ENCODE measurements at places on chromosomes 6 and 20. TPM values are rescaled to one million over a fixed set of nuclear protein-coding genes. Genes with fewer than 3 reads are reported as not detected.

The RNF217 gene
- 12.8 TPM for total RNA-seq

GRCh38 chr6:12545619-12546409, 170.8 kb upstream of the PHACTR1 start:
- DNase-seq: peak; percentile 71

DNA sequence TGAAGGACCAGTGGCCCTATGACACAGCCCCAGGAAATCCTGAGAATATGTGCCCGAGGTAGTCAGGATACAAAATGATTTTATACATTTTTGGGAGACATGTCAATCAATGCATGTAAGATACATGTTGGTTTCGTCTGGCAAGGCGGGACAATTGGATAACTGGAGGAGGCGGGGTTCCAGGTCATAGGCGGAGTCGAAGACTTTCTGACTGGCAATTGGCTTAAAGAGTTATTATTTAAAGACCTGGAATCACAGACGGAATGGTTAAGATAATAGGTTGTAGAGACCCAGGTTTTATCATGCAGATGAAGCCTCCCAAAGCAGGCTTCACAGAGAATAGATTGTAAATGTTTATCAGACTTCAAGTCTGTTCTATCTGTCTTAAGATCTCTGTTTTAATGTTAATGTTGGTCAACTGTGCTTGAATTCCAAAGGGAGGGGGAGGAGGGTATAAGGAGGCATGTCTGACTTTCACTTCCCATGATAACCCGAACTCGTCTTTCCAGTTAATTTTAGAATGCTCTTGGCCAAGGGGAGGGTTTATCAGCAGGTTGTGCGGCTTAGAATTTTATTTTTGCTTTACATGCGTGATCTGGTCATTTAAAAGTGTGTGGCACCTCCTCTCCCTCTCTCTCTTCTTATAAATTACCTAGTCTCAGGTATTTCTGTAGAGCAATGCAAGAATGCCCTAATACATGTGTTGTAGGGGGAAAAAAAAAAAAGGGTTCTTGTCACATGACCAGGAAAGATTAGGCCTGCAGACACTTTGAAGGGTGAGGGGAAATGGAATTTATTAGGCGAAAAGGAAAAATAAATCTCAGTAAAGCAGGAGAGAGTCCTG, 230.7 kb downstream of the NFATC2 start:
- no peak for DNase-seq

GRCh38 chr20:31693987-31694661, 28.5 kb downstream of the BCL2L1 start:
- DNase-seq: no peak

- DNase-seq: no peak
Measured at GRCh38 chr6:111423960-111424846, 58.8 kb downstream of the REV3L start.

DNA sequence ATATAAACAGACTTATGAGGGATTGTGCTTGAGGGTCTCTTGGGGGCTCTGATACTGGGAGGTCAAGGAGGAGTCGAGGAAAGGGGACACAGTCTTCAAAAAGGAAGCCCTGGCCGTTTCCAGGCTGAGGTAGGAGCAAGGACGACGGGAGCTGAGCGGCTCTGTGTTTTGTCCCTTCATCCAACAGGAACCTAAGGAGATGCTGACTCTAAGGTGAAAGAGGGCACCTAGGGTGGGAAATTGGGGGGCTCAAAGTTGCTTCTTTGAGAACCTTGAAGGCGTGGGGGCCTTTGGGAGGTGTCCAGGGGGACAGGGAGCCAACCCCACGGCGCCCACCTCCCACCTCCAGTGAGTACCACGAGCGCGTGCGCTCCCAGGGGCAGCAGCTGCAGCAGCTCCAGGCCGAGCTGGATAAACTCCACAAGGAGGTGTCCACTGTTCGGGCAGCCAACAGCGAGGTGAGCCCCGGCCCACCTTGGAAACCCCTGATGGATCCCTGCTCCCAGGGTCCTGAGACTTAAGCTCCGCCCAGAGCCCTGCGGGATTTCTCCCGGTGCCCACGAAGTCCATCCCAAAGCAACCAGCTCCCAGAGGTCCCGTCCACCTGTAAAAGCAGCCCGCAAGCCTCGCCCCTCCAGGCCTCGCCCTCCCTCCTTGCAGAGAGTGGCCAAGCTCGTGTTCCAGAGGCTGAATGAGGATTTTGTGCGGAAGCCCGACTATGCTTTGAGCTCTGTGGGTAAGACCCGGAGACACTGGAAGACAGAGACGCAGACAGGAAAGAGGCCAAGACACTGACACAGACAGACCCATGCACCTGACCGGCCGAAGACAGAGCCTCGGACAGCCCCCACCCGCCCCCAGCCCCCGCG, 2.9 kb downstream of the SPAG4 start:
- peak; percentile 40 for DNase-seq

DNA sequence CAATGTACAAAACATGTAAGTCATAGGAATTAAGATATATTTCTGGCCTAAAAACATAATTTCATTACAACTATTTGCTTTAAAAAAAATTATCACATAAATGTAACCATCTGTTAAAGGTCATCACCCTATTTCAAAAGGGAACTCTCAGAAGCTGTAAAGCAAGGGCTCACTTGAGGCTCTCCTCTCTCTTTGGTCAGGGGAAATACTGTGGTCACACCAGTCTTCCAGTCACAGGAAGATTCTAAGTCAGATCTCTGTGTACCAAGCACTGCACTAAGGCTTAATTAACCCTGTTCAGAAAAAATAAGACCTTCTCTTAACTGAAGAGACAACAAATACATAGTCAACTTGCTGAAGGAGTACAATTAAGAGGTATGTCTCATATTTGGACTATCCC, 75.6 kb downstream of the MMS22L start:
- DNase-seq: no peak

GRCh38 chr6:27507041-27507956, 34.4 kb upstream of the ZNF184 start:
- DNase-seq: no peak

DNA sequence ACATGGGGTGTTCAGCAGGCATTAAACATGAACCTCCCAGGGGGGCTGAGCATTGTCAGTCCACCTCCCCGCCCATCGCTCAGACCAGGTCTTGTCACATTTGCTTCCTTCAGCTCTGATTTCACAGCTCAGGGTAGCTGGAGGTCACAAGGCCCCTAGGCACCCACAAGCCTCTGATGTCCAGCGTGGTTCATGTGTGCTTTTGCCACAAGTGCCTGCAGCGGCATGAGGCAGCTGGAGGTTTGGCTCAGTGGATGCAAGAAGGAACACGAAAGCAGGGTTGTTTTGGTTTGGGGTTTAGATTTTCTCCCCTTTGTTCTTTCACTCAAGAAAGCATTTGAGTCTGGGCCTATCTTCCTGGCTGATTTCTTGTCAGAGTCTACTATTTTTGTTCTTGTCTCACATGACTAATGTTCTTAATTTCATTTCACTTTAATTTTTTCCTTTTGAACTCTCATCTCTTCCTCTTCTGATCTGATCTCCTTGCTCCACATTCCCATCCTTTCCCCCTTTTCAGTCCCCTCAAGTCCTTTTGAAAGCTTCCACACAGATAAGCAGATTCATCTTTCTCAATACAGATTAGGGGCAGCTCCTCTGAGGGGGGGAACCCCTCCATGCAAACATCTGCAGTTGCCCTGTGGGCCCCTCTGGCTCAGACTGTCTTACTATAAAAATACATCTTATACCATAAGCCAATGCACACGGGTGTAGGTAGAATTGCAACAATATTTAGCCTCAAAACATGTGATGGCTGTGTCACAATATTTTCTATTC, 68.1 kb upstream of the CEP85L start:
- DNase-seq: no peak

- DNase-seq: no peak
Measured at GRCh38 chr6:250676-251075, 41.6 kb upstream of the DUSP22 start.

DNA sequence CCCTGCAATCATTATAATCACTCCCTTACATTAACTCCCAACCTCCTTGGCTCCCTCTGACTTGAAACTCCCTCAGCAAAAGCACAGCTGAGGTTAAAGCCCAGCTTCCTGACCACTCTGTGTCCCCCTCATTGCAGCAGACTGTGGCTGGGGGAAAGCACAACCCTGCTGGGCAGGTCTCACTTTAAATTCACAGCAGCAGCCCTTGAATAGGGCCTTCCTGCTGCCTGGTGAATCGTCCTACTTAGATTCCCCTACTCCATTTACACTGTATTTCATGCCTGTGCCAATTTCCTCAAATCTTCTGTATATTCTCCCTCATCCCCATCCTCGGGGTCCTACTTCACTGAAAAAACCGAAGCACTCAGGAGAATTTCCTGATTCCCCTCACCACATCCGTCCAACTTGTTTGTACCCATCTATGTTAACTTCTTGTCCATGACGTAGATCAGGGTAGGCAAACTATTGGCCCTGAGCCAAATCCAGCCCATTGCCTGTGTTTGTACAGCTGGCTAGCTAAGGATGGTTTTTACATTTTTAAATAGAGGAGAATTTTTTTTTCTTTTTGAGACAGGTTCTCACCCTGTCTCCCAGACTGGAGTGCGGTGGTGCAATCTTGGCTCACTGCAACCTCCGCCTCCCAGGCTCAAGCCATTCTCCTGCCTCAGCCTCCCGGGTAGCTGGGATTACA, 31.5 kb upstream of the GCM1 start:
- DNase-seq: no peak

DNA sequence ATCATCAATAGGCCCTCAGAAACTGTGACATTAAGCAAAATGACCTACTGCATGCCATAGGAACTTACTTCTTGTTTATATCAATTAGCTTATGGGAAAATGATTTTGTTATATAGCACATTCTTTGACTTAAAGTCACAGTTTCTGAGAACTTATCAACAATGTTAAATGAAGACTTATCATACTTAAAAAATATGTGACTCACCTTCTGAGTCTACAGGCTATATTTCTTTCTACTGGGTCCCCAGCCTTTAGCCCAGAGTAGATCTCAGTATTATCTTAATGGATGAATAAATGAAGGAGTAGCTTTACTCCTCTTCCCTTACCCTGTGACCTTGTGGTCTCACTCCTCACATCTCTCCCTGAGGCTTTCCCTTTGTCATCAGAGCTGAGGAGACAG, 180.2 kb downstream of the MAFB start:
- DNase-seq: no peak

DNA sequence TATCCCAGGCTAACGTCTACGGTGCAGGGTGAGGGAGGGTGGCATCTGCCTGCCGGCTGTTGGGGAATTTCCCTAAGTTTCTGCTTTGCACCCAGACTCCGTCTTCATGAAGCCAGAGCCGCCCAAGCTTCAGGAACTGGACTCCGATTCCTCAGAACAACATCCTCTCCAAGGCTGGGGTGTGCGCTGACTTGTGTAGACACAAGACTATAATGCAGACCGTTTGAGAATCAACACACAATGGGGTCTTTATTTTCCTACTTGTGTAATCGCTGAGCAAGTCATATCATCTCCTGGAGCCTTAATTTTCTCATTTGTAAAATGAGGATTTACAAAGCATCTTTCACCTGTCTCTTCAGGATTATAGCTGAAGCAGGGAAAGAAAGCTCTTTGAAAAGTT, 160.5 kb upstream of the AGPAT4 start:
- DNase-seq: no peak

The IYD gene
- not detected for total RNA-seq

GRCh38 chr20:49990271-49990720, 7.5 kb downstream of the SNAI1 start:
- no peak for DNase-seq

GRCh38 chr6:11353921-11354389, 121.5 kb upstream of the NEDD9 start:
- no peak for DNase-seq

DNA sequence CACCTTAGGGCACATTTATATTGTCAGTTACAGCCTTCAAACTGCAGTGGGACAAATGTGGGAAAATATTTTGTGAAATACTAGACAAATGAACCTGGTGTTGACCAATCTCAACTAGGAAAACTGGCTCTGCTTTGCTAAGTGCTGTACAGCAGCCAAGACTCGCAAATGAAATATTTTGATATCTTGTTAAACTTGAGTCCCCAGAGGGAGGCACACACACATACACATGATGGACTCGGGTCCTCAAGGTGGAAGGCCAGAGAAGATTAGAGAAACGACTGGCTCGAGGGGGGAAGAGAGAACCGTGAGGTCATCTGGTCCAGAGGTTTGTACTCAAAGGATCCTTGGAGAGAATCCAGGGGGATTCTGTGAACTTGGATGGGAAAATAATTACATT, 67.3 kb upstream of the JAG1 start:
- DNase-seq: no peak

All from Caki2 (cell line).